ENCODE measurements at places on chromosomes 11 and 22. TPM values are rescaled to one million over a fixed set of nuclear protein-coding genes. Genes with fewer than 3 reads are reported as not detected.
A peak's percentile ranks its signal among the peaks of the same experiment; 100 is the strongest.

- DNase-seq = no peak
These were observed 37.1 kb downstream of the SHISAL1 start for GRCh38 chr22:44275631-44275995.

- peak; percentile 75 for DNase-seq
These were observed 549.2 kb downstream of the MIAT start for GRCh38 chr22:27206374-27207133.

- no peak for DNase-seq
These were observed 14.6 kb upstream of the MIAT start for GRCh38 chr22:26642465-26643417.

DNA sequence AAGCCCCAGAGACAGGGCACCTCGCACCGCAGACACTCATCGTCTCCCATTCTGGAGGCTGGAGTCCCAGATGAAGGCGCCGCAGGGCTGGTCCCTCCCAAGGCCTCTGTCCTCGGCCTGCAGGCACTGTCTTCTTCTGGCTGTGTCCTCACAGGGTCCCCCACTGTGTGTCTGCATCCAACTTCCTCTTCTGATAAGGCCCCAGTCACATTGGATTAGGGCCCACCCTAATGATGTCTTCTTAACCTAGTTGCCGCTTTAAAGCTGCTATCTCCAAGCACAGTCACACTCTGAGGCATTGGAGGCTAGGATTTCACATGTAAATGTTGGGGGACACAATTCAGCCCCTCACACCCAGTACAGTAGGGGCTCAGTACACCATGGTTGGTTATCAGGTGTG is 48.9 kb downstream of the DHCR7 start:
- no peak for DNase-seq

DNA sequence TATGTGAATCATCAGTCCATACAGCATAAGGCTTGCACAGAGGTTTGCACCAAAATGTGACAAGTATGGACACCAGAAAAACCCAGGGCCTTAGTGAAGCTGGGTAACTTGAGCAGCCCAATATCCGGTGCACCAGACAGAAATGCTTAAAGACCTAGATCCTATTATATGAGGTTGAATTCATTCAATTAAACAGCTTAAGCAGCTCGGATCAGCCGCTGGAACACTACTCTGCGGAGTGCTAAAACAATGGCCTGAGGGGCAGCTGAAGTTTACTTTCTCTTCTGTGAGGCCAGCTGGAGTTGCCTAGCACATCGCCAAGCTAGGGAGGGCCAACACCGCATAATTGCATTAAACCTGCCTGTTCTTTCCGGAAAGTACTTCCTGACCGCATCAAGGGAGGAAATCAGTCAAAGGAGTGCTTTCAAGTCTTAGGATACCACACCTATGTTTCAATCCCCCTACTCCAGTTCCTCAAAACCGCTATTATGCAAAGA is 17.0 kb upstream of the FAM181B start:
- no peak for DNase-seq

GRCh38 chr22:45832959-45833580 is 143.9 kb downstream of the WNT7B start:
- DNase-seq = no peak

DNA sequence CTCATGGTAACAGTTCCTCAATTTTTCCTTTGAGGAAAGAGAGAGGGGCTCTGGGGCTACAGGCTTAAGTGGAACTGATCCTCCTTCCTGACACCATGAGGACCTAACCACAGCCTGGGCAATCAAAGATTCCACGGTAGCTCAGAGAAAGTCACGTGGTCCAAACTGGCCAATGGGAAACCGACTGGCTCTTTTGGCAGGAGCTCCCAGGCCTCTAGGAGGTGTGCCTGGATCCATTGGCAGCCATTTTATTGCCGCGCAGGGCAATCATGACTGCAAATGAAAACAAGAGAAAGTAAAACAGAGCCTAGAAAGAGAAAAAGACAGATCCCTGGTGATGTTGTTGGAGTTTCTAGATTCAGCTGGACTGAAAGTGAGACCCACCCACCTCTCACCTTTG is 27.3 kb upstream of the ASPHD2 start:
- DNase-seq = no peak

DNA sequence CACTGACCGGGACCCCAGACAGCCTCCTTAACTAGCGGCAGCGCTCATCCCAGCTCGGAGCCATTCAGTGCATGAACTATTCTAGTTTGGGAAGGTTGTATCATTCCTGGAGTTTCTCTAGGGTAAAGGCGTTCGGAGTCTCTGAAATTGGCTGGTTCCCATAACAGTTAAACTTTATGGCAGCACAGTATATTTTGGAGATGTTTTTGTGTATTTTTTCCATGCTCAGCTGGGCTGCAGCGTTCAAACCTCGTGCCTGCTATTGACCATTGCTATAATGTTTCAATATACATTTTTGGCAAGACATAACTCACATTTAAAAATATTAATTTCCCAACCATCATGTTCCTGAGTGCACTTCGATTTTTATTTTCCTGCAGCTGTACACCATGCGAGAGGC is 169.7 kb downstream of the ST3GAL4 start:
- no peak for DNase-seq

- peak; percentile 57 for DNase-seq
These were observed 16.1 kb downstream of the XRRA1 start for GRCh38 chr11:74932797-74933196.

GRCh38 chr11:128346804-128347203 is 240.6 kb downstream of the ETS1 start:
- DNase-seq = no peak

GRCh38 chr11:117607449-117607848 is 189.6 kb downstream of the DSCAML1 start:
- no peak for DNase-seq

- no peak for DNase-seq
These were observed 128.1 kb downstream of the CTTN start for GRCh38 chr11:70526116-70527045.

- no peak for DNase-seq
These were observed 46.4 kb downstream of the RTN4R start for GRCh38 chr22:20221421-20222340.

GRCh38 chr22:40179526-40179925 is 1.8 kb downstream of the TNRC6B start:
- DNase-seq = no peak

DNA sequence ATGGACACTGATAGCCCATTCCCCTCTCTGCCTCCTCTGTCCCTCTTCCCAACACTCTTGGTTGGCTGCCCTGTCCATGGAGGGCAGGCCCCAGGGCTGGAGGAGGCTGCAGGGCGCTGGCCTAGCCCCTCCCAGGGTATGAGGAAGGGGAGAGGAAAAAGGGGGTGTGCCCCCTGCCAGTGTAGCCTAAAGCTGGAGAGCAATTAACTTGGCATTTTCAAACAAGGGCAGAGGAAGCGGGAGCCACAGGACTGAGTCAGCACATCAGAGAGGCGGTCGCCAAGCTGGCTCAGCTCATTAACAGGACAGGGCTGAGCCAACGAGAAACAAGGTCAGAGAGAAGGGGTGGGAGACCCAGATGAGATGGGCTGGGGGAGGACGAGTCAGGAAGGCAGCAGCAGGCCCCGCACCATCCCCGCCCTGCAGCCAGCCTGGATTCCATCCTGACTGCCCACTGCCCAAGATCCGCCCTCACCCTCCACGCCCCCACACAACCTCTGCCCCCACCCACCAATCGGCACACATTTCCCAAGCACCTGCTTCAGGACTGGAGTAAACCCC is 76.3 kb downstream of the BUD13 start:
- peak; percentile 44 for DNase-seq

DNA sequence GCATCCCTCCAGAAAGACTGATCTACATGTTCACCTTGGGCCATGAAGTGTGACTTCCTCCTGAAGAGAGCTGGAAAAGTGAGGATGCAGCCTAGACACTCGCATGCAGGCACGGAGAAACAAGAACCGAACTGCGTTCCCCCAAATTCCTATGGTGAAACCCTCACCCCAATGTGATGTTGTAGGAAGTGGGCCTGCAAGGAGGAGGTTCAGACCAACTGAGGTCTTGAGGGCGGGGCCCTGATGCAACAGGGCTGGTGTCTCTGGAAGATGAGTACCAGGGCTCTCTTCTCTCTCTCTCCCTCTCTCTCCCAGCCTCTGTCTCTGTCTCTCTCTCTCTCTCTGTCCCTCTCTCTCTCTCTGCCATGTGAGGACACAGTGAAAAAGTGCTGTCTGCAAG is 501.1 kb downstream of the BRD1 start:
- no peak for DNase-seq

DNA sequence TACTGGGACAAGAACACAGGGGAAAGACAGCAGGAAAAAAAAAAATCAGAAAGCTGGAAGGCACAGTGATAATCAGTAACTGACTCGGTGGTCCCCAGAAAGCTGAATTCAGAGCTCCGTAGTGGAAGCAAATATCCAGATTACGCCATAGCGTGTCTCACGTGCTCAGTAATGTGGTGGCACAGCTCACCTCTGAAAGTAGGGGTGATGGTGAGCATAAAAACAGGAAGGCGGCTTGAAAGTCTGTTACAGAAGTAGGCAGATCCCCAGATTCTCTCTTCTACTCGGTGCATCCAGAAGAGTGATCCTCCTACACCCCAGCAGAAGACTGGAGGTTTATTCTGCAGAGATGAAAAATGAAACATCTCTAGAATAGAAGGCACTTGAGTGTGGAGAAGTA is 11.1 kb upstream of the OR8B3 start:
- DNase-seq = no peak

GRCh38 chr11:121435551-121436511 is 16.3 kb upstream of the SORL1 start:
- DNase-seq = no peak

DNA sequence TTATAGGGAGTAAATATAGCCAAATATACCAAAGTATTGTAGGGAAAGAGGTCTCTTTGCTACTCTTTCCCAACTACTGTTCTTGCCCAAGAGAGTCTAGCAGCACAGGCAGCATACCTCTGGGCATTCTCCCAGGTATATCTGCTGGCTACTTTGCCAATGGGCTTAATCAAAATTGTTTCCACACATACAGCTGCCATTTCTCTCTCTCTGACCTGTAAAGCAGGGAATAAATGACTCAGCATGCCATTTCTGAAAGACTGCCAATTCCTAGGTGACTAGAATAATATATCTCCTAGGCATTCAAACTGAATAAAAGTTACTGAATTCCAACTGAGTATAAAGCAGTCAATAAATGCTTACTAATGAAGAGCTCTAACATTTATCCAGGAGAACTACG is 44.6 kb downstream of the RDX start:
- DNase-seq = no peak

DNA sequence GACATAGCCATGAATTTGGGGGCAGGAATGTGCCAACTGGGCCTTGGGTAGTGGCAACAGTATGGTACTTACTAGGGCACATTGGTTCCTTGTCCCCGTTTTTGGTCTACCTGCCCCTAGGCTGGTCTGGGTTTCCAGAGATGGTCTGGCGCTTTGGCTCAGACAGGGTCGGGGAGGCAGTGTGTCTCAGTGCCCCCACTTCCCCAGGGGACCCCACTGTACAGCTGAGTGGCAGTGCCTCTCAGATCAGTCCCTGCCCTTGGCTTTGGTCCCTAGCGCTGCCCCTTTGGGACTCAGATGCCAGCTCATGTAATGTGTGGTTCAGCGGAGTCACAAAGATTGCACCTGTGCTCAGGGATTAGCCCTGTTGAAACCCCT is 3.3 kb downstream of the RIC8A start:
- no peak for DNase-seq

The MUC5B gene
- polyA plus RNA-seq = not detected

The TTC36 gene
- polyA plus RNA-seq = not detected

The DTX4 gene
- polyA plus RNA-seq = 1.6 TPM

The GNAZ gene
- polyA plus RNA-seq = 0.03 TPM

The DRG1 gene
- polyA plus RNA-seq = 87.4 TPM

The FOLR3 gene
- polyA plus RNA-seq = 21.0 TPM

The MYOD1 gene
- polyA plus RNA-seq = not detected

The MMP13 gene
- not detected for polyA plus RNA-seq

The DNHD1 gene
- 3.5 TPM for polyA plus RNA-seq

Data from keratinocyte (primary cell).